Ecto neural progenitor cell (in vitro differentiated cells): ENCODE measurements at places on chromosomes 13 and 19.

DNA sequence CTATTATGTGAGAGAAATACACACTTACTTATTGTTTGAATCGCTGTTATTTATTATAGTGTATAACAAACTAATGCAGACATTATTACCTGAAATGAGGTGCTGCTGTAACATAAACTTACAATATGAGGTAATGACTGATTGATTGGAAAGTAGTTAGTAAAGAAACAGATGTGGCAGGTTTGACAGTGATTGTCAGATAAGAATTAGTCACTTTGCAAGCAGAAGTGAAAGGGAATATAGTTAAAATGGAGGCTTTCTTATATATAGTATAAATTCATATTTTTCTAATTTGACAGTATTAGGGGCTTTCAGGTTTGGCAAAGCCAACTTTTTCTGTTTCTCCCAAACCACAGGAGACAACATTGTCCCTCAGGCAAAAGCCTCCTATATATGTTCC, 20.6 kb downstream of the MIR17HG start:
- no peak for DNase-seq

DNA sequence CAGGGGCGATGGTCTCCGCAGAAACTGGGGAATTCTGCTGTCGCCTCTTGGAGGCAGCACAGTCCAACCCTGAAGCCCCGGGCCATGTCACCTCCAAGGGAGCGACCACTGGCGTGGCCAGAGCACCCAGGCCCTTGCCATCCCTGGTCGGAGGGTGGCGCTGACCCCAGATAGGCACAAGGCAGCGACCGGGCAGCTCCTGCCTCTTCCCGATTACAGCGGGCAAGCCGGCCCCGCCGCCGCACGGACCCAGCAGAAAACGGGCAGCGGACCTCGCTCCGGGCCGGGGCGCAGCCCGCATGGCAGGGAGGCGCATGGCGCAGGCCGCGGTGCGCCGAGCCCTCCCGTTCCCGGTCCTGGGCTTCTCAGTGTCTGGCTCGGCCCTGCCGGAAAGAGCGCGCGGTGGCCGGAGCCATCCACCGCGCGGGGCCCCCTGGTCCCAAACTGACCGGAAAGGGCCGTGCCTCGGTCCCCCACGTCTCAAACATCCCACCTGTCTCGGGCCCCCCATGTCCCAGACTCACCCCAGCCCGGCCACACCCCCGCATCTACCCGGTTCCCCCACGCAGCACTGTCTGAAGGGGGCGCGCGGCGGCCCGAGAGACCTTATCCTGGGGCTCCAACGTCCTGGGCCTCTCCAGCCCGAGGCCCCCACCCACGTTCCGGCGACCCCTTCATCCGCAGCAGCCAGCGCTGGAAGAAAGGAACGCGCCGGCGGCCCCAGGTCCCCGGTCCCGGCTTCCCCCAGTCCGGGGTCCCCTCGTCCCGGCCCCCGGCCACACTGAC, 727 bp downstream of the CERS1 start:
- peak; percentile 86 for DNase-seq

DNA sequence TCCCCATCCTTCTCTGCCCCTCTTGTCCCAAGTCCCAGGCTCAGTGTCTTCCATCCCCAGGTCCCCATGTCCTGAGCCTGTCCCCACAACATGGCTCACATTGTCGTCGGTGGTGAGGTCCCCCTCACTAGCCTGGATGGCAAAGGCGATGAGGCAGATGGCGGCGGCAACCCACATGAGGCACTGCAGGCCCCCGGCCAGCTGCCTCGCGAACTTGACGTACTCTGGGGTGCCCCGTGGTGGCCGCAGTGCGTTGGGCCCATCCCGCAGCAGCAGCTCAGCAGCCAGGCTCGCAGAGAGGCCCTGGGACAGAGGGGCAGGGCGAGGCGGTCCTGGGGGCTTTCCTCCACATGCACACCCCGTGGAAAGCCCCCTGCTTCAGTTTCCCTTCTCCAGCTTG, 1.1 kb downstream of the ATP4A start:
- no peak for DNase-seq

GRCh38 chr13:64160479-64160878, 2744.8 kb upstream of the PCDH20 start:
- DNase-seq: no peak

GRCh38 chr19:30371960-30372824, at the start of gene ZNF536:
Gene ZNF536 (plus strand): TSS chr19:30372384. CDS start chr19:30443563, 71,179 bp downstream.
- DNase-seq: no peak

- no peak for DNase-seq
Measured at GRCh38 chr19:28519952-28520861, 692.7 kb downstream of the UQCRFS1 start.
